ENCODE measurements at places on chromosomes 3 and 15. TPM values are rescaled to one million over a fixed set of nuclear protein-coding genes. Genes with fewer than 3 reads are reported as not detected.
A peak's percentile ranks its signal among the peaks of the same experiment; 100 is the strongest.

DOCK3 gene
- total RNA-seq: 3.9 TPM

PEAK1 gene
- total RNA-seq: 75.2 TPM

SLC22A14 gene
- total RNA-seq: not detected

FAM81A gene
- 2.9 TPM for total RNA-seq

GRCh38 chr15:79673416-79674123 is 223.2 kb downstream of the MTHFS start:
- H3K36me3 ChIP-seq: no peaks in the 10 kb centered on the region
- DNase-seq: no peak
- H3K4me3 ChIP-seq: no peak overlapping the region
- H3K27me3 ChIP-seq: peaks cover 33% of the 10 kb centered on the region

DNA sequence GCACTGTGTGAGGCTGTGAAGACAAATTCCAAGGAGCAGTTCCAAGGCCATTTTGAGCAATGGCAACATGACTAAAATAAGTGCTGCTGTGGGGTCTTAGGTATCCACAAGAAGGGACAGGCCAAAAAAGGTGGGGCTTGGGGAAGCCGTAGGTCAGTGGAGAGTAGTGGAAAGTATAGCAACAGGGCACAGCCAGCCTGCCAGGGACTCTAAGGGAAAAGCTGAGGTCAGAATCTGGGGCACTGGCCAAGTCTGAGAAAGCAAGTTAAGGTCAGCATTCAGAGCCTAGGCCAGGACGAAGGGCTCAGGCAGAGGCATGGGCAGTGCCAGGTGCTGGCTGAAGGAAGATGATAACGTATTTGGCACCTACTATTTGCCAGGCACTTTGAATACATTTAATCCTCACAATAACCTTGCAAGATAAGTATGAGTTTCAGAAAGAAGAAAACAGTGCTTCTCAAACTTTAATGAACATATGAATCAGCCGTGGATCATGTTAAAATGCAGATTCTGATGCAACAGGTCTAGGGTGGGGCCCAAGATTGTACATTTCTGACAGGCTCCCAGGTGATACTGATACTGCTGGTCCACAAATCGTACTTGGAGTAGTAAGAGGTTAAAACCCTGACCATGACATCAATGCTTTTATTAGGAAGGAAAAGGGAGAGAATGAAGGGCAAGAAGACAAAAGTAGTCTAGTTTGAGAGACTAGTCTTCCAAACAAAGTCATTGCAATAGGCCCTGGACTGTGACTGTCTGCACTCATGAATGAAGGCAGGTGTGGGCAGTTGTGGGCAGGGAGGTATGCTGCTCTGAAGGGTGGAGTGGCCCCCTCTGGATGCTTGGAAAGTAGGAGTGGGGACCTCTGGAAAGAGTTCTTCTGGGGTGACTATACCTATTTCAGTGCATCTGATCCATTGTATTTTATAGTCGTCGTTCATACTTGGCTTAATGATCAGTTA is 106.3 kb upstream of the ANKRD28 start:
- peak overlapping the region; percentile 91 for H3K27ac ChIP-seq
- DNase-seq: peak; percentile 71
- no peaks in the 10 kb centered on the region for H3K27me3 ChIP-seq
- no peak overlapping the region for H3K4me3 ChIP-seq
- no peaks in the 10 kb centered on the region for H3K36me3 ChIP-seq
- H3K4me1 ChIP-seq: peaks cover 26% of the 10 kb centered on the region

GRCh38 chr3:136350132-136350531 is 100.0 kb downstream of the PCCB start:
- no peak overlapping the region for H3K27ac ChIP-seq
- no peak overlapping the region for H3K4me3 ChIP-seq
- no peak for DNase-seq
- H3K4me1 ChIP-seq: peaks cover 22% of the 10 kb centered on the region
- H3K27me3 ChIP-seq: no peaks in the 10 kb centered on the region

- no peaks in the 10 kb centered on the region for H3K4me1 ChIP-seq
- H3K27me3 ChIP-seq: no peaks in the 10 kb centered on the region
- no peaks in the 10 kb centered on the region for H3K36me3 ChIP-seq
- H3K27ac ChIP-seq: no peak overlapping the region
- no peak overlapping the region for H3K4me3 ChIP-seq
Measured at GRCh38 chr15:95227235-95227634, 995.9 kb downstream of the MCTP2 start.

DNA sequence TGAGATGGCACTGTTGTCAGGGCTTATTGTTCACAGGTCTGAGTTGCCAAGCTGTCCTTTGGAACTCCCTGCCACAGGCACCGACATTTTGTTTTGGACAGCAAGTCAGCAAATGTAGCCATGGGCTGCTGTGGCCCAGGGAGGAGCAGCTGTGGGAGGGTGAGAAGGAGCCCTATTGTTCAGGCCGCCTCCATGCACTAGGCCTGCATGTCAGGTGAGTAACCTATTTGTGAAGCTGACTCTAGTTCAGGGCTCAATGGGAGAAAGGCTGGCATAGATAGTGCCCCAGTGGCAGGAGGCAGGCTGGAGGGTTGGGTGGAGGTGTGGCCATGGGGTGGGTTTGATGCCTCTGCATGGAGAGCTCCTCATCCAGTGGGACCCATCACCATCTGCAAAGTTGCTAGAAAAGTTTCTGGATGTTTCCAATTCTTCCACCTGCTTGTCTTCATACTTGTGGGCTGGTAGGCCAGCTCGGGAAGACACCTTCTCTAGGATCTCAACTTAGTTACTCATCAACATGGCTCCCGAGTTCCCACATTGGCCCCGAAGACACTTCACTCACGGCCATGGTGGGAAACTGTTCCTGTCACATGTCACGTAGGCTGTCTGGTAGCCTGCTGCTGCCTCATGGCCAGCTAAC is 19.5 kb downstream of the AMOTL2 start:
- DNase-seq: no peak
- H3K27ac ChIP-seq: peak overlapping the region; percentile 39
- H3K4me1 ChIP-seq: peaks cover 95% of the 10 kb centered on the region
- H3K27me3 ChIP-seq: no peaks in the 10 kb centered on the region

DNA sequence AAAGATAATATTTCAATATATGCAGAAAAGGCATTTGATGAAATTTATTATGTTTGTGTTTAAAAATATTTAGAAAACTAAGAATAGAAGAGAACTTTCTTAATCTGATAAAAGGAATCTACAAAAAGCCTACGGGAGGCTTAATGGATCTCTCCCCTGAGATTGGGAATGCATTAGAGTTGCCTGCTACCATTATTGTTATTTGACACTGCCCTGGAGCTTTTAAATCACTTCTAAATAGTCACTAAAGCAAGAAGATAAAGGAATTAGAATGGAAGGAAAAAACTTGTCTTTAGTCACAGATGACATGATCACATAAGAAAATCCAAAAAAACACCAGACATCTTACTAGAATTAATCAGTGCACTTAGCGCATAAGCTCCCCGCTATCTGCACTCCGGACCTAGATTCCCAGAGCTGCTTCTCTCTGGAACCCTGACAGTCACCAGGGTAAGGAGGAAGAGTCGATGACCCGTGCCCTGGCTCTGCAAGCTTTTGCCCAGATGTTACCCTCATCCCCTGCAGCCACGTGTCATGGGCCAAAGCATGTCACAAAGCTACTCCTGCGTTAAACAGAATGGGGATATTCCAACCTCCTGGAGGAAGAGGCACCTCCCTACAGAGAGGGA is 97.1 kb downstream of the MINAR1 start:
- H3K4me1 ChIP-seq: no peaks in the 10 kb centered on the region
- no peaks in the 10 kb centered on the region for H3K36me3 ChIP-seq
- peaks cover 55% of the 10 kb centered on the region for H3K27me3 ChIP-seq
- H3K27ac ChIP-seq: no peak overlapping the region
- DNase-seq: no peak

GRCh38 chr3:105714453-105714852 is 154.4 kb downstream of the CBLB start:
- H3K27ac ChIP-seq: no peak overlapping the region
- no peak overlapping the region for H3K4me3 ChIP-seq
- H3K36me3 ChIP-seq: peaks cover 87% of the 10 kb centered on the region

GRCh38 chr15:80160570-80161156 is 7.9 kb downstream of the FAH start:
- DNase-seq: peak; percentile 43
- H3K36me3 ChIP-seq: peaks cover 17% of the 10 kb centered on the region
- H3K27me3 ChIP-seq: no peaks in the 10 kb centered on the region
- peaks cover 16% of the 10 kb centered on the region for H3K4me1 ChIP-seq
- no peak overlapping the region for H3K4me3 ChIP-seq
- peak overlapping the region; percentile 45 for H3K27ac ChIP-seq

- H3K4me1 ChIP-seq: no peaks in the 10 kb centered on the region
- H3K36me3 ChIP-seq: no peaks in the 10 kb centered on the region
- H3K27ac ChIP-seq: no peak overlapping the region
- no peak overlapping the region for H3K4me3 ChIP-seq
Measured at GRCh38 chr3:89171687-89172545, 64.5 kb downstream of the EPHA3 start.

DNA sequence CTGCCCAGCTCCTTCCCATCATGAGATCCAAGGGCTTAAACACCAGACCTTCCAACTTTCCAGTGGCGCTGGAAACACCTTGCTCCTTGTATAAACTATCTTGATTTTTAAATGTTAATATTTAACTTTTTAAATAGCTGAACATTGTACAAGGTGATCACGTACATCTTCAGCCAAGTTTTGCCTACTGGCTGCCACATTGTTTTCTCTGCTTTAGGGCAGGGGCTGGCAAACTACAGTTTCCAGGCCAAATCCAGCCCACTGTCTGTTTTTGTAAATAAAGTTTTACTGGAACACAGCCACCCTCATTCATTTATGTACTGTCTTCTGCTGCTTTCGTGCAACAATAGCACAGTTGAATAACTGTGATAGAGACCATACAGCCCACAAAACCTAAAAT is 27.6 kb upstream of the FOXP1 start:
- H3K36me3 ChIP-seq: no peaks in the 10 kb centered on the region
- H3K4me1 ChIP-seq: no peaks in the 10 kb centered on the region
- no peak overlapping the region for H3K27ac ChIP-seq
- no peaks in the 10 kb centered on the region for H3K27me3 ChIP-seq
- no peak for DNase-seq
- H3K4me3 ChIP-seq: no peak overlapping the region

DNA sequence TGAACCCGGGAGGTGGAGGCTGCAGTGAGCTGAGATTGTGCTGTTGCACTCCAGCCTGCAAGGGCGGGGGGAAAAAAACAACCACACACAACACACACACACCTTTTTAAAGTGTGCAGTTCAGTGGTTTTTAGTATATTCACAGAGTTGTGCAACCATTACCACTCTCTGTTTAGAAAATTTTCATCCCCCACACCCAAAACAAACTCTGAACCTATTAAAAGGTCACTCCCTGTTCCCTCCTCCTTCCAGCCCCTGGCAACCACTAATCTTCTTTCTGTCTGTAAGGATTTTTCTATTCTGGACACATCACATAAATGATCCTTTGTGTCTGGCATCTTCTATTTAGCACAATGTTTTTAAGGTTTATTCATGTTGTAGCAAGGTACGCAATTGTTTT is 159.1 kb downstream of the ATG7 start:
- no peak overlapping the region for H3K4me3 ChIP-seq
- peaks cover 6% of the 10 kb centered on the region for H3K36me3 ChIP-seq
- H3K27me3 ChIP-seq: no peaks in the 10 kb centered on the region

GRCh38 chr15:75697523-75697922 is 15.1 kb downstream of the CSPG4 start:
- H3K27me3 ChIP-seq: peaks cover 7% of the 10 kb centered on the region
- no peak overlapping the region for H3K4me3 ChIP-seq
- H3K4me1 ChIP-seq: peaks cover 89% of the 10 kb centered on the region
- no peaks in the 10 kb centered on the region for H3K36me3 ChIP-seq
- H3K27ac ChIP-seq: peak overlapping the region; percentile 17
- DNase-seq: no peak

DNA sequence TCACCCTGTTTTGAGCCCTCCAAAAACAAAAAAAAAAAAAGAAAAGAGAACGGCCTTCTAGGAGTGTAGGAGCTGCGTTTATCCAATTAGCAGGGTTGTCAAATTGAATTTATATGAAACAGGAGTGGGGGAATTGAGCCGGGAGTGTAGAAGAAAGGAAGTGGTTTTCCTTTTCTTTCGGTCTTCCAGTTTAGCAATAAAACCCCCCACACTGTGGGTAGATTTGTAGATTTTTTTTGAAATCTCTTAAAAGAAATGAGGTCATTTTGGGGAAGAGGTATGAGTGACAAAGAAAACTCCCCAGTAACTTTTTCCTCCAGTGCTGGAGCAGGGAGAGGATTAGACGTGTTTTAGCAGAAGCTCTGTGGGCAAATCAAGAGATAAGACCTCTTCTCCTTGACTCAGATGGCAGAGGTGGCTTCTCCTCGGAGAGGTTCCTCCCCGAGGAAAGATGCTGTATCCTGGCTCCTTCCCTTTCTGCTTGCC is 30.8 kb downstream of the BOC start:
- H3K4me3 ChIP-seq: no peak overlapping the region
- H3K4me1 ChIP-seq: peaks cover 24% of the 10 kb centered on the region
- no peak for DNase-seq
- no peaks in the 10 kb centered on the region for H3K36me3 ChIP-seq
- H3K27ac ChIP-seq: peak overlapping the region; percentile 39

- H3K4me3 ChIP-seq: no peak overlapping the region
- H3K27me3 ChIP-seq: no peaks in the 10 kb centered on the region
- H3K27ac ChIP-seq: no peak overlapping the region
- no peaks in the 10 kb centered on the region for H3K4me1 ChIP-seq
- no peaks in the 10 kb centered on the region for H3K36me3 ChIP-seq
- no peak for DNase-seq
Measured at GRCh38 chr3:70606018-70606417, 293.6 kb upstream of the MDFIC2 start.

DNA sequence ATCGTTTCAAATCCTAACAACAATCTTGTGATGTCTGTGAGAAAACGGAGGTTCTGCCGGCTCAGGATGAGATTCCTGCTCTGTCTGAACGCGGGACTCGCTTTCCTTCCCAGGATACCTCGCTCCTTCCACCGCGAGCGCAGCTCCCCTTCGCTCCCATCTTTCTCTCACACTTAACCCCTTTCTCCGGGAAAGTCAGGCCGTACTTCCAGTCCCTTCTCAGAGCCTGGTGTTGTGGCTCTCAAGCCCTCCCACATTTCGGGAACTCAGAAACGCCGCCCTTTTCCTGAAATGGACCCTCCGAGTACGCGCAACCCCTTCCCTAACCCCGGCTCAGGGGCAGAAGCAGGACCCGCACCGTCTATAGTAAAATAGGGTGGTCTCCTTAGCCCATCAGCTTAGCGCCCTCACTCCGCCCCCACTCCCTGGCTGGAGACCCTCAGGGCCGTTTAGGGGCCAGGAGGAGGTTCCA is 378 bp upstream of the FEM1B start:
- DNase-seq: no peak
- no peaks in the 10 kb centered on the region for H3K27me3 ChIP-seq
- no peaks in the 10 kb centered on the region for H3K36me3 ChIP-seq

DNA sequence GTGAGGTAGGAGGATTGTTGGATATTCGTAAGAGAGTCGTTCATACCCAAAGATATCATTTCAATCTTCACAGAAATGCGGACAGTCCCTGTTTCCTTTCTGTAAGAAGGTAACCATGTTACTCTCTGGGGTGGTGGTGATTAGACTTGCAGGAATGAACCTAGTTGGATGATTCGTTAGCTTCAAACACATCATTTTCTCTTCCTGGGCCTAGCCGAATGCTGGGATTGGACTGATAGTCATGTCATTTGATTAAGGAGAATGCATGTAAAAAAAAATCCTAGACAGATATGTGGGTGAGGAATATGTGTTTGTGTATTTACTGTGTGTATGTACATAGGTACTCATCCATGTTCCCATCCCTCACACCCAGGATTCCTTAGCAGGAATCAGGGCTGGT is 12.4 kb downstream of the SLCO3A1 start:
- no peak for DNase-seq
- H3K4me1 ChIP-seq: peaks cover 100% of the 10 kb centered on the region
- H3K27me3 ChIP-seq: no peaks in the 10 kb centered on the region
- H3K27ac ChIP-seq: peak overlapping the region; percentile 92
- H3K36me3 ChIP-seq: no peaks in the 10 kb centered on the region
